Kidney (tissue), 22 donors: ENCODE measurements at places on chromosomes 6 and 20.

DNA sequence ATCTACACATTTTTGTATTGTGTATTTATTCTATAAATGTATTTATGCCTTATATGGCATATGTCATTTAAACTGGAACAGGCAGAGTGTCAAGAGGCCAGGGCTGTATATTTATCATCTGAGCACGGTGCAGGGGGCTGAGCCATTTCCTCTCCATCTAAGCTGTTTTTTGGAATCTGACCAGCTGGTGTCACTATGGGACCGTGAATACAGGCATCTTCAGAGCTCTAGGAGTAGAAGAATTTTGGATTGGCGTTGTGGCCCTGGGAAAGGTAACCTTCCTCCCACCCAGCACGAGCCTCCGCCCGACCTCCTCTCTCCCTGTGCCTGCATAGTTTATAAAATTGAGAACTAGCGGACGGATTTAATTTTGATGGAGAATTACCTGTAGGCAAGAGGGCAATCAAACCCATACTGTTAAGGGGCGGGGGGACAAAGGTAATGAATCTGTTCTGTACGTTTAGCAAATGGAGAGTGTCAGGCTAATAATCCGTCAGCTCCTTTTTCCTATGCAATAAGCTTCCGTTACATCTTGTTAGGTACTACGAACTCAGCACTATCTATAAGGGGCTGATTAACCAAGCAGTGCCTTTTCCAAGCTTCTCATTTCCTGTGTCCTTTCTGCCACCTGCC, 29.0 kb upstream of the EEF1E1 start:
- DNase-seq, result peak; percentile 83

DNA sequence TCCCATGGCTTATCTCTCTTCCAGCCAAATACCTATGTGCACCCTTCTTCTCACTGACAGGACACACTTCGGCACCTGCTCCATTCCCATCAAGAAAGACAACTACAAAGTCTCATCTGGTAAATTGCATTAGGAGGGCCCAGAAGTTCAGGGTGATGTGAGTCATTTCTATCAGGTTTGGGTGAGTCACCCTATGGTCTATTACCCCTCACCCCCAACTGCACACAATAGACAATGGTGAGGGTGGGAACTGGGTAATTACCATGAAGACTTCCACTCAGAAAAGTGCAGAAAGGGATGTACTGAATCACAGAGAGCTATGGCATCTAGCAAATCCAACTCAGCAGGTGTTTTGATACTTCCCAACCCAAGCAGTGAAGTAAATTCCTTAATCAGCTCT, 54.8 kb downstream of the OPN5 start:
- DNase-seq, result no peak

- DNase-seq, result no peak
Observed at GRCh38 chr6:41466437-41466990, 79.7 kb upstream of the FOXP4 start.

DNA sequence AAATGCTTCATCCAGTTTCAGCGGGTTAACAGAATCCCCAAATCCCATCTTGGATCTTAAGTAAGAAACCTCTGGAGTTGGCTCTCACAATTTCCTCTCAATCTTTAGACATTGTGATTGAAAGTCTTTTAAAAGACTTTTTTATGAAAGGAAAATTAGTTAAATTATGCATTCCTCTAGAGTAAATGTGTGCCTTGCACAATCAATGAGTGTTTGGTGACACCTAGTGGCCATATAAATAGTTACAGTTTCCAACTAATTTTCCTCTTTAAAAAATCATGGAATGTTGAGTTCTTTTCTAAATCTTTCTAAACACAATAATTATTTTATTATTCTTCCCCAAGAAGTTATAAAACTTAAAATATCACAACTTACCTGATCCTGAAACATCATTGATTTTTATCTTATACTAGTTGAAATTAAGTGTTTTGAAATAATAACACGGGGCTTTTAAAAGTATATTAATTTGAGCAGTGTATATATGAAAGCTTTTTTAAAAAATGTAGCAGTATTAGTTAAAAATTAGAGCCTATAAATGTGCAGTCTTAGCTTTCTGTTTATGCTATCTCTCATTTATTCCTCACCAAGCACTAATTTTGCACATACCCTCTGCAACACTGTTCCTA, 66.4 kb downstream of the PKHD1 start:
- peak; percentile 50 for DNase-seq

DNA sequence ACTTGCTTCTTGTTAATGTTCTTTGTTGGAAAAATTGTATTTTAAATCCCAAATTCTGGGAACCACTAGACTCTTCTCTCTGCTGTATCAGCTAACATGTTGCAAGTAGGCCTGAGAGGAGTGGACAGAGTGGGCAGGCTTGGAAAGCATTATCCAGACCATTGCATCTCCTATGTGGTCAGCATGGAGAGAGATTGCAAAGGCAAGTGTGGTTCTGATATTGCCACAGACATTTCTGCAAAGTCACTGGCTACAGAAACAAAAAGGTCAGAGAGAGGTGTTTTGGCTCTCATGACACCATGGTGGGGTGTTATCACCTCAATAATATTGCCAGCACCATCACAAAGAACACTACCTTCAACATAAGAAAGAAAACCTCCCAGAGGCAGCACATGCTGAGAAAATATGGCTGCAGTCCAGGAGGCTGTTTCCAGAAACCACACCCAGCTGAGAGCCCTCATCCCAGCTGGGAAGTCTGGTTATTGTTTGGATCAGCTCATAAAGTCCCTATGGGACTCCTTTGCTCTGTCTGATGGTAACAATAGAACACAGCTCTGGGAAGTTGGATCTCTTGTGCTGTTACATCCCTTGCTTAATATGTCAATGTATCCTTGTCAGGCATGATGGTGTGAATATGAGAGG, 78.2 kb upstream of the TBX18 start:
- no peak for DNase-seq

DNA sequence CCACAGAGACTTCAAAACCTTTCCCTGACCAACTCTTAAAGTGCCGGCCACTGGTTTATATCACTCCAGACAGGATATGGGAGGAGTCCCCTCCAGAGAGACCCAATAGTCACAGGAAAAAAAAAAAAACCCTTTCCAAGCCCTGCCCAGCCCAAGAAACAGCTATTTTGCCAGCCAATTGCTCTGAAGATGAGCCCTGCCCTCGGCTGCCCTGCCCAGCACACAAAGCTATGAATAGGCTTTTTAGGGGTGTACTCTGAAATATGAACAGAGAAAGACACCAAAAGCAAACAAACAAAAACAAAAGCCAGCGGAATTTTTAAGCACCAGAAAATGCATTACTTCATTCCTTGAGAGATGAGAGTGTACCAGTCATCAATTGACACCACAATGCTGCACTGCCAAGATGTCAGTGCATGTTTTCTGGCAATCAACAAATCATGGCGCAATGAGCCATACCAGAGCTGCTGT, 275.1 kb downstream of the C6orf118 start:
- no peak for DNase-seq

GRCh38 chr20:20266552-20266951, 101.4 kb upstream of the INSM1 start:
- no peak for DNase-seq

DNA sequence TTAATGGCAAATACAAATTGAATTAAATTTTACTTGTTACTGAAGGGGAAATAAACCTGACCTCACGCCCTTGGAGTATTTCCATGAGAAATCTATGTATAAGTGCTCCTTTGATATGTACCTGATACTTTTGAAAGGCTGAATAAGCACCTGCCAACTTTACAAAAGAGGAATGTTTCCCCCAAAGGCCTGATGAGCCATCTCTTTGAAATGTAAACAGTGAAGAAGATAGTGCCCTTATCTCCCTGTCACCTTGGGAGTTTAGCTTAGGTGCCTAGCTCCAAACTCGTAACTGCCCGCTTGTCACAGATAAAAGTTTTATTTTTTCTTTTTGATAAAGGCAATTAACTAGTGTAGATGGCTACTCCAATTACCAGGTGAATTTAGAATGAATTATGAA, 1.1 kb upstream of the ZNF343 start:
- no peak for DNase-seq

GRCh38 chr6:141764388-141764787, 368.3 kb upstream of the GJE1 start:
- no peak for DNase-seq

- no peak for DNase-seq
Observed at GRCh38 chr6:23409531-23409930, 716.5 kb upstream of the NRSN1 start.

- no peak for DNase-seq
Observed at GRCh38 chr20:37890643-37891042, 12.3 kb upstream of the VSTM2L start.

- DNase-seq, result no peak
Observed at GRCh38 chr20:1818895-1819294, 76.3 kb upstream of the SIRPA start.

GRCh38 chr20:52405417-52405816, 213.8 kb upstream of the ZFP64 start:
- DNase-seq, result no peak

DNA sequence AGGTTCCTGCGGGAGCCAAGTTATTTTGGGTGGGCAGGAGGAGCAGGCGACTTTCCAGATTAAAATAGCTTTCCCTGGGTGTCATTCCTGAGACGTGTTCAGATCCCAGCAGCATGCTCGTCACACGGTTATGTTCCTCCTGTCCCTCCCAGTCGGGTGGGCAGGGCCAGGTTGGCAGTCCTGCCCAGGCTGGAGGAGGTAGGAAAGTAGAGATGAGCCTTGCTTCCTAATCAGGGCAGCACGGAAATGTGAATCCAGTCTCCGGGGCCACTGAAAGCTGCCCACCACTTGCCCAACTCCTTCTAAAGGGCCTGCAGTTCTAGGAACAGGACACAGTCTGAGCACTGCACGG, 137.0 kb downstream of the MRPL14 start:
- no peak for DNase-seq

- DNase-seq, result no peak
Observed at GRCh38 chr20:58075586-58076345, 152.7 kb downstream of the ANKRD60 start.

DNA sequence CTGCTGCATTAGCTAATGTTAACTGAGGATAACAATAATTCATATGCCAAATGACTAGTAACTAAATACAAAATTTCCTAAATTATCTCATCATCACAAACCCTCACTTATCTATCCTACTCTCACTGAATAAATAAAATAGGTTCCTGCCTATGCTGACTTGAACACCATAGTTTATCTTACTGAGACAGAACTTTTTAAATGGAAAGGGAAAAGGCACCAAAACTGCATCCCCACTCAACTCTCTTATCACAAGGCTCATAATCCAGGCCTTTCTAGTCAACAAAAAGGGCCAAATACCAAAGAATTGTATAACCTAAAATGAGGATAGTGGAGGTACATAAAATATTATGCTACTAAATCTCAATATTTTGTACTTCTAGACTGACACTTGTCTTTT, 23.1 kb downstream of the OSTM1 start:
- no peak for DNase-seq

- no peak for DNase-seq
Observed at GRCh38 chr6:42979523-42980177, 669 bp upstream of the PEX6 start.

DNA sequence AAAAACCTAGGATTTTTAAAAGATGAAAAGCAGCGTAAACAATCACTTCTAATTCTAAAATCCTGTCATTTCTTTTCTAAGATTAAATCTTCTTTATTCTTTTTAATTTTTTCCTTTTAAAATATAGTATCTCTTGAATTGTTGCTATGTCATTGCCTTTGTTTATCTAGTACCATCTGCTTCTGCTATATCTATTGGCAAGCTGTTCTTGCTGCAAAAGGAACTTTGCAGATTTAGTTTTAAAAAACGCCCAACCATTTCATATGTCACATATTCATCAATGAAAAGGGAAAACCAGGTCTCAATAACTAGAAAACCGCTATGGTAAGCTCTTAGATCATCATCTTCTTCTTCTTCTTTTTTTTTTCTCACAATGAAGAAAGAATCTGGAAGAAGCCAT, 11.5 kb upstream of the EEF1A1 start:
- DNase-seq, result no peak

GRCh38 chr20:21571841-21572690, 58.2 kb upstream of the NKX2-2 start:
- DNase-seq, result no peak

DNA sequence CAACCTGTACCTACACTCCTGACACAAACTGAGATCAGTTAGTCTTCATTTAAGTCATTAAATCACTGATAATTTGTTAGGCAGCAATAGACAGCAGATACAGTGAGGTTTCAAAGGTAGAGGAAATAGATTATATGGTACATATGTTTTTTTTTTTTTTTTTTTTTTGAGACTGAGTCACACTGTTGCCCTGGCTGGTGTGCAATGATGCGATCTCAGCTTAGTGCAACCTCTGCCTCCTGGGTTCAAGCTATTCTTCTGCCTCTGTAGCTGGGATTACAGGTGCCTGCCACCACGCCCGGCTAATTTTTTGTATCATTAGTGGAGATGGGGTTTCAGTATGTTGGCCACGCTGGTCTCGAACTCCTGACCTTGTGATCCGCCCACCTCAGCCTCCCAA, 38.2 kb upstream of the KIF13A start:
- no peak for DNase-seq

DNA sequence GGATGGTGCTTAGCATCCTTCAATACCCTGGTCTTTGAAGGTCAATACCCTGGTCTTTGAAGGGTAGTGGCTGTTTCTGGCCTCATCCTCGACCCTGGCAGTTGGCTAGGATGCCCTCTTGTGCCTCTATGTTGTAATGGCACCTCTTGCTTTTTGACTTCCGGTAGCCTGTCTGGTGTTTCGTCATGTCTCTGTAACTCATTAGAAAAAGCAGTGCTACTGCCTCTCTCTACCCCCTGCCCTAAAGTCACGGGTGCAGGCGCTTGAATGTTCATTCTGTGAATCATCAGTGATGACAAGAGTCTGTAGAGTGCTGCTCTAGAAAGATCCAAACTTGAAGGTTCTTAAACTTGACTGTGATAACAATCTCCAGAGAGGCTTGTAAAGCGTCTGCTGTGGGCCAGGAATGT, 28.3 kb downstream of the RSPO4 start:
- no peak for DNase-seq

- DNase-seq, result peak; percentile 57
Observed at GRCh38 chr6:149440735-149441671, 40.9 kb downstream of the SUMO4 start.

DNA sequence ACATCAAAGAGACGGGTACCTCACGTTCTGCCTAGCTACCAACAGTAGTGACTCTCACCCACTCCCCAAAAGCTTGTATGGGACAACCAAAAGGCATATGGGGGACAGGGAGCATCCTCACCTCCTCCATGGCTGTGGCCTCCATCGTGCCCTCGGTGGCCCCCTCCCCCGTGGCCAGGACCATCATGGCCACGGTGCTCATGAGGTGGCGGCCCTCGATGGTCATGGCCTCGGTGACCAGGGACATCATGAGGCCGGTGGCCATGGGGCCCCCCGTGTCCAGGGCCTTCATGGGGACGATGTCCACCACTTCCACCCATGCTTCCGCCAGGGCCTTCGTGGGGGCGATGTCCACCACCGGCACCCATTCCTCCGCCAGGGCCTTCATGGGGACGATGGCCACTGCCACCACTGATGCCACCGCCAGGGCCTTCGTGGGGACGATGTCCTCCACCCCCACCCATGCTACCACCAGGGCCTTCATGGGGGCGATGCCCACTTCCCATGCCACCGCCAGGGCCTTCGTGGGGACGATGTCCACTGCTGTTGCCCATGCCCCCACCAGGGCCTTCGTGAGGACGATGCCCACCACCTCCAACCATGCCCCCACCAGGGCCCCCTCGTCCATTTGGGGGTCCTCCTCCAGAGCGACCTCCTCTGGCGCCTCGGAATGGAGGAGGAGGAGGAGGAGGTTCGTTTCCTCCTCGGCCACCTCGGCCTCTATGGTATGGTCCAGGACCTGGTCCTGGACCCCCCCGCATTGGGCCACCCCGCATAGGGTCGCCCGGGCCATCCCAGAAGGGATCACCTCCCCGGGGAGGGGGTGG, 15.0 kb downstream of the PPP1R10 start:
- no peak for DNase-seq
